AG04450 (cell line): ENCODE measurements at places on chromosomes 3 and 15.

DNA sequence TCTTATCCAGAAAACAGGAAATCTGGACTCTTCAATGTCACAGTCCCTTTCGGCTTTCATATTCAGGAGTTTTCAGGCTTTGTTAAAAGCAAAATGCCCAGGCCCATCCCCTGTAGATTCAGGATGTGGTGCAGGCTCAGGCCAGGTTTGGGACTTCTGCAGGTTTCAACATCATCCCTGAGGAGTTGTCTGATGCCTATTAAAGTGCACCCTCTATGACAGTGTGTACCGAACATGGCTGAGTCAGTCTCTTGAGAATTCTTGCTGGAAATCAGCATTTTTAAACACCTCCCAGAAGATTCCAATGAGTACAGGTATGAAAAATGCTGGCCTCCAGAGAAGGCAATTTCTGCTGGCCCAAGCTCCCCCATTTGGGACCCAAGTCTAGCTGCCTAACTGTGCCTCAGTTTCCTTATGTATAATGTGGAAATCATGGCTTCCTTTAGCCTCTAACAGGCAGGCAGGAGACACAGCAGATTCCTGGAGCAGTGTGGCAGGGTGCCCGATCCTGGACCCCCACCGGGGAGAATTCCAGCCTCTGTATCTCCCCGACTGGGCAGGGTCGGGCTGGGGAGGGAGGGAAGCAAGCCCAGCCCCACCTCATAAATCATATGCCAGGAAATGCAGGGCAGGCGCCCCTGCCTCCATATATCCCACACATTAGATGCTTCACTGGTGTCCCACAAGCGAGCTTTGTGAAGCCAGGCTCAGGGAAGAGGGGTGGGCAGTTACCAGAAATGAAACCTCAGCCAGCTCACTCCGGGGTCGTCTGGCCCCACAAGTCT is 44.4 kb upstream of the SLC6A11 start:
- no peak for DNase-seq

- no peak for DNase-seq
Measured at GRCh38 chr3:51386852-51387229, 1.8 kb downstream of the MANF start.

GRCh38 chr3:160184655-160185054 is 40.6 kb upstream of the C3orf80 start:
- no peak for DNase-seq

DNA sequence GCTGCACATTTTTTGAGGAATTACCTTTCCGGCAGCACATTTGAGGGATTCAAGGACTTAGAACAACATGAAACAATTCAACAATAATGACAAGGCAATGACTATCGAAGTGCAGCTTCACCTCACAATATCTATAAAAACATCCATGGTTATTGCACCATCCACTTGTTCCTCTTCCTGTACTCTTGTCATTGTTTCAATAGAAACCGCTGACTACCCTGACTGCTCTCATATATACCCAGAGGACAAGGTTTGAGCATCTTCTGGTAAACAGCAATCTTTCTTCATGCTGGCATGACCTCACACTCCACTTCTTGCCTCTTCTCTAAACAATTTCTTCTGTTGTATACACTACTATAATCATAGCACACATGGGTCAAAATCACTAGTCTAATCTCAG is 864.9 kb downstream of the FHIT start:
- no peak for DNase-seq

DNA sequence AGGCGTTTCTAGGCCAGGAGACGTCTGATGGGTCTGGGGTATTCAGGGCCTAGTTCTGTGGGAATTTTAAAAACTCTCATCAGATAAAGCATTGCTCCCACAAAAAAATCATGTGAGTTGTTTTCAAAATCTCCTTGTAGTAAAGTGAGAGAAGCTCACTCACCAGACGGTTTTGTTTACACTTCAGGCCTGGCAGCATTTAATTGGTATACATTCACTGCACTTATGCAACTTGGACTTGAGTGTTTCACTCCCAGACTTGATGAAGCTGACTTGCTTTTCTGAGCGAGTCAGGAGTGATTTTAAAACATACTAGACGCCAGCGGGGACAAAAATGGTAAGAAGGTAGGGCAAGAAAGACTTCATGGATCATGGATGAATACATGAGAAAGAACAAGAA is 75.2 kb downstream of the SLCO3A1 start:
- DNase-seq, result no peak

GRCh38 chr15:67383899-67384298 is 129.3 kb downstream of the IQCH start:
- no peak for DNase-seq

GRCh38 chr15:82952158-82953081 is at the start of gene HOMER2:
TSS of gene HOMER2 (minus strand) at chr15:82952720. CDS start at chr15:82952535, 185 bp downstream.
- no peak for DNase-seq

DNA sequence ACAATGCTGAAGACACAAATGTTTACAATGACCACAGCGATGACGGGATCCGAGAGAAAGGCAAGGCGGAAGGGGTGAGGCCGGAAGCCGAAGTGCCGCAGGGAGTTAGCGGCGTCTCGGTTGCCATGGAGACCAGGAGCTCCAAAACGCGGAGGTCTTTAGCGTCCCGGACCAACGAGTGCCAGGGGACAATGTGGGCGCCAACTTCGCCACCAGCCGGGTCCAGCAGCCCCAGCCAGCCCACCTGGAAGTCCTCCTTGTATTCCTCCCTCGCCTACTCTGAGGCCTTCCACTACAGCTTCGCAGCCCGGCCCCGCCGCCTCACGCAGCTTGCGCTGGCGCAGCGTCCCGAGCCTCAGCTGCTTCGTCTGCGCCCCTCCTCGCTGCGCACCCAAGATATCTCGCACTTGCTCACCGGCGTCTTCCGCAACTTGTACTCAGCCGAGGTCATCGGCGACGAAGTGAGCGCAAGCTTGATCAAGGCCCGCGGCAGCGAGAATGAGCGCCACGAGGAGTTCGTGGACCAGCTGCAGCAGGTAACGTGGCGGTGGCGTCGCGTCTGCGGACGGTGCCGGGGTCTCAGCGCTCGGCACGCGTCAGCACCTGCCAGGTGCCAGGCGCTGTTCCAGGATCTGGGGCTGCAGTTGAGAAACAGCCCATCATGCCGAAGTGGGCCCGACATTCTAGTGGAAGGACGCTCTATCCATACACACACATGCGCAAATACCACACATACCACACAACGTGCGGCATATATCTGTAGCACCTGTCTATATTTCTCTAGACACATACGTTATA is at the start of gene DLEC1:
DLEC1 (plus strand) TSS at position 108 of the 798 bp plus-strand sequence; CDS start at position 126, 18 bp downstream.
- DNase-seq, result no peak

- no peak for DNase-seq
Measured at GRCh38 chr3:170734043-170734734, 135.8 kb downstream of the RPL22L1 start.

GRCh38 chr15:52503788-52504496 is 24.7 kb downstream of the MYO5A start:
- DNase-seq, result no peak

- no peak for DNase-seq
Measured at GRCh38 chr3:188380722-188381121, 226.8 kb downstream of the LPP start.

- no peak for DNase-seq
Measured at GRCh38 chr3:131151-131888, 65.2 kb upstream of the CHL1 start.

DNA sequence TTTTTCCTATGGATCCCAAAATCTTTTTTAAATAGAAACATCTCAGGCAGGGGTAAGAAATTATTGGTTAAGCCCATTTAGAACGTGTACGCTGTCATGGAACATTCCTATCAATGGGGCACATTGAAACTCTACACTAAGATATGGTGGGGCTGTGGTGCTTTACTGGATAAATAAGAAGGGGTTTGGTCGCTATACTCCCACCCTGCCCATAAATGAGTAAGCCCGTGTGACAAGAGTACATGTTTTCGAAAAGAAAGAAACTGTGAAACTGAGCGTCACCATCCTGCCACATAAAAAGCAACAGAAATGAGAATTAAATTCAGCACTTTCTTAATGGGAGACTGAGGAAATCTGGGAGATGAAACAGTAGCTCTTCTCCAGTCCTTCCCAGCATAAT is 929.7 kb upstream of the CFAP20DC start:
- DNase-seq, result no peak

- DNase-seq, result no peak
Measured at GRCh38 chr3:159168788-159169187, 366.9 kb downstream of the MFSD1 start.

GRCh38 chr3:164416491-164417222 is 661.6 kb downstream of the SI start:
- DNase-seq, result no peak

DNA sequence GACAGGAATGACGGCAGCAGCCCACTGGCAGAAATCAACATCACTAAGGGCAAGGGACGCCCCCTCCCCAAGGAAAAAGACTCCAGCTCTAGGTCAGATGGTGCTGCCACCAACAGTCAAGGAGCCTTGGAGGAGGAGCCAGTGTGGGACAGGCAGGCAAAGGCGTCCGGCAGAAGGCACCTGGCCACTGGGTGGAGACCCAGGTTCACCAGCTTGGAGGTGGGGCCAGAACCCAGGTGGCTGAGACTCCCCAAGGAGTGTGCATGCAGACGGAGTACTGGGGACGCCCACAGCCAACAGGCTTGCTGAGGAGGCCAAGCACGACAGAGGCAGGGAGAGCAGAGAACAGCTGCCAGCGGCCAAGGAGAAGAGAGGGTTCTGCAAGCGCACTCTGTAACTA is 35.2 kb downstream of the PTPN23 start:
- no peak for DNase-seq

DNA sequence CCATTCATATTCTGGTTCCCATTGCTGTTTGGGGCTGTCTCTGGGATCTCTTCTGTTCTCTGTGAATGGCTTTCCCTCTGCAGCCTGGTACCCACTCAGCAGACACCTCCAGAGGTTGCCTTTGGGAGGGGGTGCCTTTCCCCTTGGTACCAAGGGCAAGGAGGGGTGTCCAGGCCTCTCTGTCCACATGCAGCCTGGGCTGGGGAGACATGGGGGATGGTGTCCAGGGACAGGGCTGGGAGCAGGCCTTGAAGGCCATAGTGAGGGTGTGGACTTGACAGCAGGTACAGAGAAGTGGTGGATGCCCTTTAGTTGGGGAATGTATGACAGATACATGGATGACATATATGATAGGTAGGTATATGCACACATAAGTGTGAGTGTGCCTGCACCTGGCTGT is 83.7 kb downstream of the PLXNA1 start:
- DNase-seq, result no peak

- no peak for DNase-seq
Measured at GRCh38 chr3:17942856-17943255, 200.4 kb upstream of the TBC1D5 start.

DNA sequence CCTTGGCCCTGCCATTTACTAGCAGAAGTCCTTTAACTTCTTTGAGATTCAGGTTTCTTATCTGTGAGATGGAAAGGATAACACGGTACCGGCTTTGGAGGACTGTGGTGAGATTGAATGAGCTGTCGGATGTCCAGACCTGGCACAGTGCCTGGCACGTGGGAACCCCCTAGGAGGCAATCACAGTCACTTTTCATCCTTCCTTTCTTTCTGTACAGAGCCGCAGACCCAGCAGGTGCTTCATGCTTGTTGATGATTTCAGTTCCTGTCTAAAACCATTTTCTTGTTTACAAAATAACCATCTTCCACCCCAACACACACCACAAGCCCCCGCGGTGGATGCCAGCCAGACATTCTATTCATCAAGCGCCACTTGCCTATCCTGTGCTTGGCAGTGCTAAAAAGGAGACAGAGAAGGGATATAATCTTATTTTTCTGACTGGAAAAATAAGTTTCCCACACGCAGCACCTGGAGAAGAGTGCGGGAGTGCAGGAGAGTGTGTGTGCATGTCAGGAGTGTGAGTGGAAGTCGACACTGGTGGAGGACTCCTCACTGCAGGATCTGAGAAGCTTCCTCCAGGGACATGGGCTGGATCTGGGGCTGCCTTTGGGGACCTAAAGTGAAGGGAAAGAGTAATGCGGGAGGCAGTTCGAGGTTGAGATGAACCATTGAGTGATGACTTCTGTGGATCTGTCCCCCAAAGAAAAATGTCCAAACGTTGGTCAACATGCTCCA is 85.7 kb downstream of the ST6GAL1 start:
- no peak for DNase-seq

DNA sequence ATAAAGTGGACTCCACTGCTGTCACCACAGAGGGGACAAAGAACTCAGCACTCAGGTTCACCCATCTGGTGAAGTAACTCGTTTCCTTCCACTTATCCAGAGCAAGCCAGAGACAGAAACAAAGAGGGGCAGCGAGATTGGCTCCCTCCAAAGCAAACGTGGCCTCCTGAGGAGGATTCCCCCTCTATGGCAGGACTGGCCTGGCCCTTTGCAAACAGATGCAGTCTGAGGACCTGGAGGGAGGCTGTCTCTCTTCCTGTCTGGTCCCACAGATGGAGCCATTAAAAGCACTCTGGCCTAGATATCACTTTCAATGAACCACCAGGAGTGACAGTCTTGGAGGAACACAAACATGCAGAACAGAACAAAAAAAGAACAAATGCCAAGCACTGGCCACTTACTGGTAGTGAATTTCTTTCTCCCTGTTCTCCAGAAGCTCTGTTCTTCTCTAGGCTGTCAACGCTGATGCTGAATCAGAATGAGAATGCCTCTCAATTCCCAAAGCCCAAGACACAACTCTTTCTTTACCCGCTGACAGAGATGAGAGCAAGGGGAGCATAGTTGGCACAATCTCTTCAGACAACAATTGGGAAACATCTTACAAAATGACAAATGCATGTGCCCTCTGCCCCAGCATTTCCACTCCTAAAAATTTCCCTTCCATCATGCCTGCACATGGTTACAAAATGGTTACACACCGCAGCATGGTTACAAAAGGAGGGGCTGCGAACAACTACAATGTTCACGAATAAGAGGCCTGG is 14.3 kb downstream of the KLHL25 start:
- DNase-seq, result no peak

DNA sequence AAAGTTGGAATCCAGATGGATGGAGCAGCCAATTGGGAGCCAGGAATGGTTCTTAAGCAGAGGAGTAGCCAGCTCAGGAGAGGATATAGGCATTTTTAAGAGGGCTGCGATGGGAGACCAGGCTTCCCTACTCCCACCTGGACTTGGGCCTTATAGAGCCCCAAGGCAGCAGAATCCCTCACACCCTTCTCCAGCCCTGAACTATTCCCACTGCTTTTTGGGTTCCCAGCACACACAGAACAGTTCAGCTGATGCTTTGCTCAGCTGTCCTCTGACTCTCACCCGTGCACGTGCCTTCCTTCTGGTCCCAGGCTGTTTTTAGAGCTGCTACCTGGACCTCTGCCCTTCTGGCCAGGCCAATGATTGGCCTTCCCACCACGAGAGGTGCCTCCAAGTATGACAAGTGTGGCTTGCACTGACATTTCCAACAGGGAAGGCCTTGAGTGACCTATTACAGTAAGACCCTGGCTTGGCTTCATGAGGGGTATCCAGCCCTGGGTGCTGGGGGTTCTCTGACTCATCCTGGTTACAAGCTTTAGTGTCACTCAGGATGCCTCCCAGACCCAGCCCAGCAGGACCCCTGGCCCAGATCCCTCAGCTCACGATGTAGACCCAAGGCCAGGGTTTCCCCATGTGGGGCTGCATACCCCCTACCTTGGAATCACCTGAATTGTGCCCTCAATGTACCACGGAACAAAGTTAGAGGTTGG is 25.2 kb downstream of the NOX5 start:
- no peak for DNase-seq

- DNase-seq, result no peak
Measured at GRCh38 chr3:6605227-6605626, 255.7 kb upstream of the GRM7 start.
